Muscle of leg (tissue), 16 donors: ENCODE measurements at places on chromosomes 16 and 17.

DNA sequence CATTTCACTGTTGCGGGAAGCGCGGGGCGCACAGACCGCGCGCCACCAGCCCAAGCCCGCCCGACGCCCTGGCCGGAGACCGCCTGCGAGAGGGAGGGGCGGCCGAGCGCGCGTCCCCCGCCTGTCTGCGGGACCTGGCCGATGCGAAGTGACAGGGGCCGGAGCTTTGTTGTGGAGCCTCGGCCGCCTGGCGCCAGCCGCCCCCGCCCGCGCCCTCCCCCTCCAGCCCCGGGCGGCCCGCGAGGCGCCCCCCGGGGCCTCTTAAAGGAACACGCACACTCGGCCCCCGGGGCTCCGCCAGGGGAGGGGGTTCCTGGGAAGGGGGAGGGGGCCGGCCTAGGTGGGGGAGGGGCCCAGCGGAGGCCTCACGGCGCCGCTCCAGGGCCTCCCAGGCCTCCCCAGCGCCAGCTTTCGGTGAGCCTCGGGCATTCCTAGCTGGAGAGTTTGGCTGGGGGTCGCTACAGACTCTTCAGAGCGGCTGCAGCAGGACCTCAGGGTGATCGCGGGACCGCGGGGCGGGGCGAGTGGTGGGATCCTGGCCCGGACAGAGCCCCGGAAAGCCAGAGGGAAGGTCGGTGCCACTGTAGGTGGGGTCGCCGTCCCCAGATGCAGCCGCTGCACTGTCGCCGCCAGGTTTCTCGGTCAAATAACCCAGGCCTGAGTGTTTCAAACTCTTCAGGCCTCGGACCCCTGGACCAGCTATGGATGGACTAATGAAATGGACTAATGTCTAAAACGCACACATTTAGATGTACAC is 2.4 kb upstream of the TBX2 start:
- H3K27ac ChIP-seq = peak overlapping the region; percentile 69
- H3K4me1 ChIP-seq = peaks cover 39% of the 10 kb centered on the region
- H3K36me3 ChIP-seq = no peaks in the 10 kb centered on the region
- peak; percentile 56 for DNase-seq

GRCh38 chr17:64938290-64938689 is 19.0 kb upstream of the LRRC37A3 start:
- no peak for DNase-seq
- no peak overlapping the region for H3K27ac ChIP-seq
- no peaks in the 10 kb centered on the region for H3K4me1 ChIP-seq
- H3K36me3 ChIP-seq = no peaks in the 10 kb centered on the region
- no peaks in the 10 kb centered on the region for H3K27me3 ChIP-seq
- H3K4me3 ChIP-seq = no peak overlapping the region

DNA sequence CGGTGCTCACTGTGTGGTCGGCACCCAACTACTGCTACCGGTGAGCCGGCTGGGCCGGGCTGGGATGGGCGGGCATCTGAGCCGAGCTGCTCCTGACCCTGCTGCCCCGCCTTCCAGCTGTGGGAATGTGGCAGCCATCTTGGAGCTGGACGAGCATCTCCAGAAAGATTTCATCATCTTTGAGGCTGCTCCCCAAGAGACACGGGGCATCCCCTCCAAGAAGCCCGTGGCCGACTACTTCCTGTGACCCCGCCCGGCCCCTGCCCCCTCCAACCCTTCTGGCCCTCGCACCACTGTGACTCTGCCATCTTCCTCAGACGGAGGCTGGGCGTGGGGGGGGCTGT is 6.9 kb downstream of the TBX6 start:
- H3K4me1 ChIP-seq = no peaks in the 10 kb centered on the region
- peaks cover 63% of the 10 kb centered on the region for H3K36me3 ChIP-seq

GRCh38 chr17:21177401-21177800 is 36.6 kb downstream of the TMEM11 start:
- no peak for DNase-seq
- H3K4me3 ChIP-seq = no peak overlapping the region
- H3K36me3 ChIP-seq = peaks cover 29% of the 10 kb centered on the region
- peaks cover 29% of the 10 kb centered on the region for H3K4me1 ChIP-seq
- no peaks in the 10 kb centered on the region for H3K27me3 ChIP-seq

GRCh38 chr17:72244494-72244893 is 123.7 kb downstream of the SOX9 start:
- H3K4me1 ChIP-seq = no peaks in the 10 kb centered on the region
- H3K27ac ChIP-seq = no peak overlapping the region
- H3K4me3 ChIP-seq = no peak overlapping the region
- no peaks in the 10 kb centered on the region for H3K27me3 ChIP-seq
- H3K36me3 ChIP-seq = no peaks in the 10 kb centered on the region
- no peak for DNase-seq

- H3K4me1 ChIP-seq = peaks cover 35% of the 10 kb centered on the region
- H3K4me3 ChIP-seq = no peak overlapping the region
- DNase-seq = no peak
- no peak overlapping the region for H3K27ac ChIP-seq
- no peaks in the 10 kb centered on the region for H3K27me3 ChIP-seq
Measured at GRCh38 chr17:81128774-81129173, 36.5 kb upstream of the PVALEF start.

DNA sequence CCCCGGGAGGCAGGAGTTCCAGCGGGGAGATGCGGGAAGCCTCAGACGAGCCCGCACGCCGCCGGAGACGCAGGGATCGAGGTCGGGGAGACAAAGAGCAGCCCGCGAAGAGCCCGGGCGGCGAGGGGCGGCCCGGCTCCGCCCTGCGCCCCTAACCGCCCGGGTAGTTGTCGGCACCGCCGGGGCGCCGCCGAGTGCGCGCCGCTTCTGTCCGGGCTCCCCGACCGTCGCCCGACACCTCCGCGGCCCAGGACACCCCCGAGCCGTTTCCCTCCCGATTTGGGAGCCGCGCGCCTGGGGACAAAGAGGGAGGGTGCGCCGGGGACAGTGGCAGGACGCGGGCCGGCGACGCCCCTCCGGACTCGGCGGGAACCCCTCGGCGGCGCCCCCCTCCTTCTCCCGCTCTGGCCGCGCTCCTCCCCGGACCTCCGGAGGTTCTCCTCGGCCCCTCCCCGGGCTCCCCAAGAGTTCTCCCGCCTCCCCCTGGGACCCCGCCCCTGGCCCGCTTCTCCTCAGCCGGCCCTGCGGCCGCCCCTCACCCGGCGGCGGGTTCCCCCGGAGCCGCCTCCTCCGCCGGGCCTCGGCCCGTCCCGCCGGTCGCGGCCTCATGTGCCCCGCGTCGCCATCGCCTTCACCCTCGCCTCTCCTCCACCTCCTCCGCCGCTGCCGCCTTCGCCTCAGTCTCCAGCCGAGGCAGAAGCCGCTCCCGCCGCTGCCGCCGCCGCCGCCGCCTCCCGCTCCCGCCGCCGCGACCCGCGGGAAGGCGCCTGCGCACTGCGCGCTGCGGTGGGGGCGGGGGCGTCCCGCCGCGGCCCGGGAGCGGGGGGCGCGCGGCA is at the start of gene GJC1:
Gene GJC1, minus strand, starts transcription at position 765 of the 836 bp plus-strand sequence. CDS start 24,470 bp downstream, outside the sequence.
- H3K36me3 ChIP-seq = no peaks in the 10 kb centered on the region

- DNase-seq = no peak
- H3K27me3 ChIP-seq = peaks cover 39% of the 10 kb centered on the region
- H3K27ac ChIP-seq = no peak overlapping the region
- no peaks in the 10 kb centered on the region for H3K36me3 ChIP-seq
- H3K4me1 ChIP-seq = peaks cover 6% of the 10 kb centered on the region
Measured at GRCh38 chr17:48681609-48682008, 40.7 kb downstream of the PRAC1 start.

- H3K27me3 ChIP-seq = peaks cover 10% of the 10 kb centered on the region
- peaks cover 18% of the 10 kb centered on the region for H3K4me1 ChIP-seq
- no peak overlapping the region for H3K4me3 ChIP-seq
- H3K36me3 ChIP-seq = no peaks in the 10 kb centered on the region
Measured at GRCh38 chr16:55035956-55036355, 105.3 kb downstream of the IRX5 start.

- H3K27ac ChIP-seq = no peak overlapping the region
- peak; percentile 49 for DNase-seq
- peaks cover 6% of the 10 kb centered on the region for H3K27me3 ChIP-seq
- no peak overlapping the region for H3K4me3 ChIP-seq
- no peaks in the 10 kb centered on the region for H3K36me3 ChIP-seq
Measured at GRCh38 chr17:76816590-76817135, 51.5 kb upstream of the MGAT5B start.

GRCh38 chr16:86037999-86038925 is 139.3 kb downstream of the IRF8 start:
- H3K4me1 ChIP-seq = peaks cover 27% of the 10 kb centered on the region
- DNase-seq = no peak
- H3K27ac ChIP-seq = no peak overlapping the region
- H3K4me3 ChIP-seq = no peak overlapping the region

DNA sequence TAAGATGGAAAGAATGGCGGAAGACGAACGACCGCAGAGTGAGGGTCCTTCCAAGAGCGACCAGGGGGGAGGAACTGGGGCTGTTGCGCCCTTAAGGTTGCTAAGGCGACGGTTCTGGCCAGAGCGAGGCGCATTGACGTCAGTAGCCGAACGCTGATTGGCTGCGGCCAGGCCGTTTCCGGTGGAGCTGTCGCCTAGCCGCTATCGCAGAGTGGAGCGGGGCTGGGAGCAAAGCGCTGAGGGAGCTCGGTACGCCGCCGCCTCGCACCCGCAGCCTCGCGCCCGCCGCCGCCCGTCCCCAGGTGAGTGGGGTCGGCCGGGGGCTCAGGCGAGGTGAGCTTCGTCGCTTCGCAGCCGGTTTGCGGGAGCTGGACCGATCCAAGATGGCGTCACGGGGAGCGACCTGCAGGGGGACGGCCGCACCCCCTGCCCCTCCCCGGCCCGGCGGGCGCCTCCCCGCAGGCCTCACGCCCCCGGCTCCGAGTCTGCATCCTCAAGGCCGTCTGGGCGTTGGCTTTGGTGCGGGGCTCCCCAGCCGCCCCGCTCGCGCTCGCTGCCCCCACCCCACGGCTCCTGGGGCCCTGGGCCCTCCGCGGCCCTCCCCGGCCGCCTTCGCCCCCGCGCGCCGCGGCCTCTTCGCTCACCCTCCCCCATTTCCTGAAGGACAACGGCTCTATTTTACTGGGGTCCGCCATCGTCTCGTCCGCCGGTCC is at the start of gene PRKAR1A:
Gene PRKAR1A, plus strand, starts transcription at position 184 of the 713 bp plus-strand sequence. CDS start 2,970 bp downstream, outside the sequence.
- peaks cover 31% of the 10 kb centered on the region for H3K4me1 ChIP-seq
- H3K27me3 ChIP-seq = no peaks in the 10 kb centered on the region
- peak within 1 kb of the TSS; percentile 94 for H3K4me3 ChIP-seq
- H3K27ac ChIP-seq = peak within 1 kb of the TSS; percentile 100

GRCh38 chr17:76927982-76928381 is 59.8 kb downstream of the MGAT5B start:
- peaks cover 20% of the 10 kb centered on the region for H3K27me3 ChIP-seq
- H3K36me3 ChIP-seq = no peaks in the 10 kb centered on the region
- no peak overlapping the region for H3K4me3 ChIP-seq

GRCh38 chr16:13110124-13110796 is 208.9 kb downstream of the SHISA9 start:
- H3K4me3 ChIP-seq = no peak overlapping the region
- no peaks in the 10 kb centered on the region for H3K27me3 ChIP-seq
- no peak overlapping the region for H3K27ac ChIP-seq
- DNase-seq = peak; percentile 19

- H3K36me3 ChIP-seq = peaks cover 6% of the 10 kb centered on the region
- H3K4me3 ChIP-seq = no peak overlapping the region
- H3K27me3 ChIP-seq = no peaks in the 10 kb centered on the region
- DNase-seq = no peak
- no peak overlapping the region for H3K27ac ChIP-seq
- H3K4me1 ChIP-seq = peaks cover 6% of the 10 kb centered on the region
Measured at GRCh38 chr17:37605813-37606505, 3.3 kb downstream of the SYNRG start.
